ENCODE measurements at places on chromosomes 2 and 18.

GRCh38 chr18:40874233-40874632, 1080.8 kb upstream of the PIK3C3 start:
- DNase-seq, result no peak

- DNase-seq, result no peak
Measured at GRCh38 chr2:137910641-137911040, 53.6 kb upstream of the HNMT start.

DNA sequence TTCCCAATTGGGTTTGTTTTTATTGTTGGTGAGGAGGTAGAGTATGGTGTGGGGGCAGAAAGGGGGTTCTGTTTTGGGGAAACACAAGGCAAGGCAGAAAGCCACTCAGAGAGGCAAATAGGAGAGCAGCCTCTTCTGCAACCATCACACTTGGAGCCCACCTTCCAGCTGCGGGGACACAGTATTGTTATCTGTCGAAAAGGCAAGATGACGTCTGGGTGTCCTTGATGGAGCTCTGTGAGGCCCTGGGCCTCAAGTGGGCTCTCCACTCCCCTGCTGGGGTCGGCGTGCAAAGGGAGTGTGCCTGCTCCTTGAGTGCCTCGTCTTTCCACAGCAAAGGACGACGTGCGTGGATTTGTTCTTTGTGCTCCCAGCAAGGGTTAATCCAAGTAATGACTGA, 227.6 kb downstream of the ANAPC1 start:
- DNase-seq, result no peak

- no peak for DNase-seq
Measured at GRCh38 chr2:30239986-30240752, 8.8 kb downstream of the LBH start.

GRCh38 chr2:25936889-25937545, 45.3 kb downstream of the KIF3C start:
- DNase-seq, result no peak

DNA sequence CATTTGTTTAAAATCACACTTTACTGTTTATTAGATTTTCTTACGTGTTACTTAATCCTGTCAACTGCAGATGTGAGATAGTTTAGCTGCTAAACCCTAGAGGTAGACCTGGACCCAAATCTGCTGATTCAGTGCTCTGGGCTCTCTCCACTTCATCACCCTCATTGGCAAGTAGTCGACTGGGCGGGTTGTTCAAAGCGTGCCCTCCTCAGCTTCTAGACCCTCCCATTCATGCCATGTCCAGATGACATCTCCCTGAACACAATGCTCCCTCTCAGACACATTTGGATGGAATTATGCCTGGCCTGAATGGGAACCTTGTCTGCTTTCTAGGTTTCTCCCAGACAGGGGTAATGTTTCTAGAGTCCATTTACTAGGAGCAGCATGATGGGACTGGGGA, 43.7 kb downstream of the RPIA start:
- no peak for DNase-seq

DNA sequence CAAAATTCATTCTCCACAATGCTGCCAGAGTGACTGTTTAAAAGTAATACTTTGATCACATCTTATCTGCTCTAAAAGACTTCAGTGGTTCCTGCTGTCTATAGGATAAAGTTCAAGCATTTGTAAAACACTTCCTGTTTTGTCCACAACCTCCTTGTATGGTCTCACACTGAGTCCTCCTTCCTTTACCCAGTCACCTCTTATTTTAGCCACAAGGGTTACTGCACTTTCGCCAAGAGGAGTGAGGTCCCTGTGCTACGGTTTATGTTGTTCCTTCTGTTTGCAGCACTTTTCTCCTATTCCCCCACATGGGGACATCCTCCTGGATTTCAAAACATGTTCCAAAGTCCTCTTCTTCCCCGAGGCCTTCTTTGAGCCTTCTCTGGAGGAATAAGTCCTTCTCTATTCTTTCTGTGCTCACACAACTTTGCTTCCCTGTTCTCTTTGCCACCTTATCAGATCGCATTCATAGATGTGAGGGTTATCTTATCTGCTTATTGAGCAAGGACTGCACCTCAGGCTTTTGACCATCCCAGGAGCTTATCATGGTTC, 112.2 kb upstream of the NABP1 start:
- no peak for DNase-seq

DNA sequence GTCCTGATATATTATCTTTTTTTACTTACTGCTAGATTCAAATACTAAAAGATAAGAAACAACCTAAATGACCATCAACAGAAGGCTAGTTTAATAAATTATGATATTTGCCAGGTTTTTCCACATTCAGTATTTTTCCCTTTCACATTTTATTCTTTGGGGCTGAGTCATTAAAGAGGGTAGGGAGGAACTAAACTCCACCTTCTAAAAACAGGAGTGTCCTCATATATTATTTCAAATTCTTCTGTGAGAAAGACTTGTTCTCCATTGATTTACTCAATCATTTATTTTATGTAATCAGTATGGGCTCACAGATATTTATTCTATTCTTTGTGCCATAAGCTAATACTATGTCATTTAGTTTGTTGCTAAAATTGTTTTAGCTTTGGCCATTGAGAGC, 9.0 kb downstream of the HDHD2 start:
- no peak for DNase-seq

GRCh38 chr2:142286618-142287017, 155.8 kb upstream of the LRP1B start:
- DNase-seq, result no peak

DNA sequence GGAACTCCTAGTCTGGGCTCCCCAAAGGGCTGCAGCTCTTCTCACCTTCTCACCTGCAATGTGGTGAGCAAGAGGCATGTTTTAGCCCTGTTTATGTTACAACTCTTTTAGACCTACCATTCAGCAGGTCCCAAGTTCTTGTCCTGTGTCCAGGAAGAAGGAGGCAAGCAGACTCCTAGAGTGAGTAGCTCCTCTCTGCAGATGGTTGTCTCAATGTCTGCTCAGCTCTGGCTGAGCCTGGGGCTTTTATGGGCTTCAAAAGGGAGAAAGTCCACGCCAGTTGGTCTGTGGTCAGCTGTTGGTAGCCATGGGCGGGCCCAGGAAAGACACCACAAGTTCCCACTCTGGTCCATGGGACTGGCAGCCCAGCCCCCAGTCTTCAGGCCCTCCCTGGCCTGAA, 148.1 kb upstream of the HS6ST1 start:
- no peak for DNase-seq

- DNase-seq, result no peak
Measured at GRCh38 chr2:106953779-106954178, 67.8 kb upstream of the ST6GAL2 start.

- DNase-seq, result no peak
Measured at GRCh38 chr2:55581874-55582547, 35.4 kb downstream of the PPP4R3B start.

- no peak for DNase-seq
Measured at GRCh38 chr2:191176801-191177438, 26.1 kb upstream of the STAT4 start.

- no peak for DNase-seq
Measured at GRCh38 chr2:233535271-233535670, 31.3 kb downstream of the USP40 start.

DNA sequence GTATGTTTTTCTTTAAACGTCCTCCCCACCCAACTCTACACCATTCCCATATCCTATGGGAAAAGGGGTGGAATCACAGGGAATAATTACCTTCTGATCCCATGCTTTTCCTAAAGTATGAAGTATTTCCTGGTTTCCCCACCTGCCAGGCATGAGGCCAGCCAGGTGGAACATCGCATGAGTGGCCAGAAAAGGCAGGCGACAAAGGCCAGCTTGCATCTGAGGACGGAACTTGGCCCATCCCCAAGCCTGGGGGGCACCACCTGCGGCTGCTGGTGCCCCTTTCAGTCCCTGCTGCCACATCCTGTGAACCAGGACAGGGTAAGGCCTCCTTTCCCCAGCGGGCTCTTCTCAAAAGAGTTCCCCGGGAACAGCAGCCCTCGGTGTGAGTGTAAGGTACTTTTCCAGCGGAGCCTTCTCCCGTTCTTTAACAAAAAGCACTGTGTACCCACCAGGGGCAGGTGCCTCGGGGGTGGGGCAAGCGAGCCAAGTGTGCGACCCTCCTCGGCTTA, 1.2 kb upstream of the ERFE start:
- DNase-seq, result no peak

DNA sequence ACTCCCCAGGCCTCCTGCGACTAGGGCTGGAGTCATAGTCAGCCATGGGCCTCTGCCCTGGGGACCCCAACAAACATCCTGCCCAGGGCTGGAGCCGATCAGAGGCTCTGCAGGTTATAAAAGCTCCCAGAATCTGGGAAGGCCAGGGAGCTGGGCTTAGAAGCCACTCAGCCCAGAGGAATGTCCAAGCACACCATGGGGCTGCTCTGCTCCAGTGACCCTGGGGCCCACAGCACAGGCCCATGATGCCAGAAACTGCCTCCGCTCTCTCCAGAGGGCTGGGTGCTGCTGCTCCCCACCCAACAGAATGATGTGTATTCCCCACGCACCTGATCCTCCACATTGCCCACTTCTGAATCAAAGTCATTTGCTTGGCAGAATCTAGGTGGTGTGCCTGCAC, 88.5 kb downstream of the ARMC9 start:
- no peak for DNase-seq

- DNase-seq, result no peak
Measured at GRCh38 chr18:60358516-60358915, 14.1 kb downstream of the MC4R start.

DNA sequence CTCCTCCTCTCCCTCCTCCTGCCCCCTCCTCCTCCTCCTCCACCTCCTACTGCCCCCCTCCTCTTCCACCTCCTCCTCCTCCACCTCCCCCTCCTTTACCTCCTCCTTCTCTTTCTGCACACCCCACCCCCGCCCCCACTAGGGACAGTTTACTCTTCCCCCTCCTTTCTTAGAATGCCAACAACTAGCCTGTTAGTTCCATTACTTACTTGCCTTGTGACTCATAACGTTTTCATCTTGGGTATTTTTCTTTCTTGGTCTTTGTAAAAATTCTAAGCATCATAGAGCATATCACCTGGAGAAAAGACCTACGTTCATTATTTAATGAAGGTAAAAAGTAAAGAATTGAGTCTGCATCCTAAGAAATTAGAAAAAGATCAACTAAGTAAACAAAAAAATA, 165.3 kb downstream of the NEDD4L start:
- DNase-seq, result no peak

DNA sequence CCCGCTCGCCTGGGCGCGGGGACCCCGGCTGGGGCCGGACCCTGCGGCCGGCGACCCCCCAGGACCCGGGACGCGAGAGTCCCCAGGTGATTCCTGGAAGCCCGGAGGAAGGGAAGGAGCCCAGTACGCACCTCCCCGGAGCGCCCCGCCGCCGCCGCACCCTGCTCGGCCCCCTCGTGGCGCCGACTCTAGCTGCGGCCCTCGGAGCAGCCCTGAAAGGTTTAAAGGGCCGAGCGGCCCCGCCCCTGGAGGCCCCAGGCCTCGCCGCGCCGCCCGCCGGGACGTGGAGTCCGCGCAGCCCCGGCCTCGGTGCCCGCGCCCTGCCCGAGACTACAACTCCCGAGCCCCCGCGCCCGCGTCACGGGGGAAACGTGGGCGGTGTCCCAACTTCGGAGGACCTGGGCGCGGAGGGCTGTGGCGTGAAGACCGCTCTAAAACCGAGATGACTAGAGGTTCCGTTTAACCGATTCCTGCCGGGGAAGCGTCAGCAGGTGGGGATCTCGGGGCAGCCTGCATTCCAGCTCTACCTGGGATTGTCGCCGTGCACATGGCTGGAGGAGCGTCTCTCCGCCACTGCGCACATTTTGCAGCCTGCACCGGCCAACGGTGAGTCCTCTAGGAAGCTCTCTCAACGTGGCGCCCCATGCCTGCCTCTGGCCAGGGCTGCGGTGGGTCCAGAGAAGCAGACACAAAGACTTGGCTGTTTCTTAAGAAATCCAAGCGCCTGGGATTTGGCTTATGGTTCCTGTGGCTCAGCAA, at the start of gene TMEM150A:
TSS of gene TMEM150A (minus strand) at position 223 of the 759 bp plus-strand sequence. CDS start 750 bp downstream, outside the sequence.
- DNase-seq, result peak; percentile 31

- DNase-seq, result no peak
Measured at GRCh38 chr18:26546170-26546874, 2.0 kb downstream of the KCTD1 start.

- no peak for DNase-seq
Measured at GRCh38 chr2:129912066-129912820, 67.2 kb upstream of the RAB6C start.
